Stimulated activated CD8-positive, alpha-beta memory T cell treated with anti-CD3 and anti-CD28 coated beads, Interleukin-7, amount 100 ng/mL, for 1 hour (primary cell): ENCODE measurements at places on chromosomes 6 and 20.

DNA sequence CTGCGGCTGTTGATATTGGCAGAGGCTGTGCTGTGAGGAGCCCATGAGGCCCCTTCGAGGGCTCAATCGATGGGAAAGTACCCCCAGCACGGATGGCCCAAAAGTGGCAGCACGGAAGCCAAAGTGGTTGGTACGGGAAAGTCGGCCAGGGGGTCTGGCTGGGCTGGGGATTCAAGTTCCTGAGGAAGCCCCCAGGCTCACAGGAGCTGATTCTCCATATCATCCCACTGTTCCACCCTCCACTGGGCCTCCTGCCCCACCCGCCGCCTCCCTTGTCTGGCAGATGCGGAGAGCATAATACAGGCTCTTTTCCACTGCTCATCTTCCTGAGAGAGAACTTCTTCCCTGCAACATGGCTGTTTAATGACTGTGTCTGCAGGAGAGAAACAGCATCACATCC lies 217.8 kb upstream of the CST7 start:
- no peak for DNase-seq

DNA sequence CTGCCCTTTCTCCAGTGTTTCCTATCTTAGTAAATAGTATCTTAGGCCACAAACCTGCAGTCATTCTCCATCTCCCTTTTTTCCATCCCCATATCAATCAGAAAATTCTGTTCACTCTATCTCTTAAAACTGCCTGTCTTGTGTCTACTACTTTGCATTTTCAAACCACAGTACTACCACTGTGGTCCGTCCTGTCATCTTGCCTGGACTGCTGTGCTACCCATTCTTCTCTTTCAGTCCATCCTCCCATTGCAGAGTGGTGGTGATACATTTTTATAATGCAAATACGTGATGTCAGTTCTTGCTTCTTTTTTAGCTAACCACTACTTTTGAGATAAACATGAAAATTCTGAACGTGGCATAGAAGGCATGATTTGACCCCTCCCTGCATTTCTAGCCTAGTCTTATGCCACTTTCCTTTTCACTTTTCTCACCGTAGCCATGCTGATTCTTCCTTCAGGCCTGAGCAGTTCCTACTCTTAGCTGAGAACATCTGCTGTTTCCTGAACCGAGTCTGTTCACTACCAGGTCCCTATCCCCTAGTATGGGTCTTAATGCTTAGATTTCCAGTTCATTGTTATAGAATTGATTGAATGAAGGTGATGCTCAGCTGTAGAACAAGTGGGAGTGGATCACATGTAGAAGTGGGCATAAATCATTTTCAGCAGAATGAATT lies 13.8 kb downstream of the TBPL1 start:
- DNase-seq = no peak

GRCh38 chr6:13432526-13433184 lies 54.7 kb downstream of the GFOD1 start:
- DNase-seq = no peak

- DNase-seq = no peak
These were observed 260.7 kb upstream of the MAN1A1 start for GRCh38 chr6:119610265-119610664.

- no peak for DNase-seq
These were observed 45.7 kb downstream of the SCGN start for GRCh38 chr6:25697537-25698340.

DNA sequence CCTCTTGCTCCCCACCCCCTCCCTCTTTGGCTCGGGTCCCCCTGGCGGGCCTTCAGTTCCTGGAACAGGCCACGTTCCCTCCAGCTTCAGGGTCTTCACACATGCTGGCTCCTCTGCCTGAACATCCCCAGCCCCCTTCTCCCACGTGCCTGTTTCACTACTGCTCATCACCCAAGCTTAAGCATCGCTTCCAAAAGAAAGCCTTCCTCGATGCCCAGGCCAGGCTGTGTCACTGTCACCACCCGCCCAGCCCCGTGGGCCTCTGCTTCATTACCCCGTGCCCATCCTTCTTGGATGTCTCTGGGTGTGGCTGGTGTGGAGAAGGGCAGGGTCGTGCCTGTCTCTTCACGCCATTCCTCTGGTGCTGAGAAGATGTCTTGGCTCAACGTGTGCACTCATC lies 2.8 kb downstream of the DLGAP4 start:
- no peak for DNase-seq

- DNase-seq = no peak
These were observed 410 bp downstream of the SYNE1 start for GRCh38 chr6:152636609-152637295.

DNA sequence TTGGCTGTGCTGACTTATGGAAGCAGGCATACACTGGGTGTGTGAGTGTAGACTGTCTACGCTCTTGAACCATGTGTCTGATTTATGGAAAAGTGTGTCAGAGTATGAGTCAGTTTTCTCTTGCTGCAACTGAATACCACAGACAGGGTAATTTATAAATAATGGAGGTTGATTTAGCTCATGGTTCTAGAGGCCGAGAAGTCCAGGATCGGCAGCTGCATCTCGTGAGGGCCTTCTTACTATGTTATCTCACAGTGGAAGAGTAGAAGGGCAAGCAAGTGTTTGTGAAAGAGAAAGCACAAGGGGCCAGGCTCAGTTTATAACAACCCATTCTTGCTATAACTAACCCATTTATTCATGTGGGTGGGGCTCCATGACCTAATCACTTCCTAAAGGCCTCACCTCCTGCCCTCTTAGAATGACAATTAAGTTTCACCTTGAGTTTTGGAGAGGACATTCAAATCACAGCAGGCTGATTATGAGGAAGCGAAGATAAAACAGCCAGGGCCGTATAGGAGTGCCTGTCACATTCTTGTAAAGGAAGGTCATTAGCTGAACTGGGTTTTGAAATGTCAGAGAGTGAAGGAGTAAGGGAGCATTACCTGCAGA lies 6.7 kb downstream of the GPR31 start:
- no peak for DNase-seq

GRCh38 chr20:16694161-16694560 lies 35.7 kb upstream of the SNRPB2 start:
- DNase-seq = no peak

GRCh38 chr20:18314786-18315406 lies 26.6 kb downstream of the ZNF133 start:
- DNase-seq = no peak

DNA sequence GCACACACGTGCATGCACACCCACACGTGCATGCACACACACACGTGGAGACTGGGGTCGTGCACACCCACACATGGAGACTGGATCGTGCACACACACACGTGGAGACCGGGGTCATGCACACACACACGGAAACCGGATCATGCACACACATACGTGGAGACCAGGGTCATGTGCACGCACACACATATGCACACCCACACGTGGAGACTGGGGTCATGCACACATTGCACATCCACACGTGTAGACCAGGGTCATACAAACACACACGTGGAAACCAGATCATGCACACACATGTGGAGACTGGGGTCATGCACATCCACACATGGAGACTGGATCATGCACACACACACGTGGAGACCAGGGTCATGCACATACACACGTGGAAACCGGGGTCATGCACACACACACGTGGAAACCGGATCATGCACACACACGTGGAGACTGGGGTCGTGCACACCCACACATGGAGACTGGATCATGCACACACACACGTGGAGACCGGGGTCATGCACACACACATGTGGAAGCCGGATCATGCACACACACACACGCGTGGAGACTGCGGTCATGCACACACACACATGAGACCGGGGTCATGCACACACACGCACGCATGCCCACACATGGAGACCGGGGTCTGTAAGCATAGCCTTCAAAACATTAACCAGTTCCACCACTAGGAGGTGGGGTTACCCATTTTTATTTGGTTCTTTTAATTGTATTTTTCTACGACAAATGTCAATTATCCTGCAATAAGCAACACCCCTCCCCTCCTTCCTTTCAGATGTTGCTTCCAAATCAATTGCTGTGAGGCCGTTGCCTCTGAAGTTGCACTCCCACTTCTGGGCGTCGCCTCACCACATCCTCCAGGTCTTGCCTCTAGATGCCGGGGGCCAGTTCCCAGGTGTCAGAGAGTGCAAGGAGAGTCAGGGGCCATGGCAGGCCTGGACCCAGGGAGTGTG lies 95.8 kb downstream of the TMEM242 start:
- DNase-seq = no peak

DNA sequence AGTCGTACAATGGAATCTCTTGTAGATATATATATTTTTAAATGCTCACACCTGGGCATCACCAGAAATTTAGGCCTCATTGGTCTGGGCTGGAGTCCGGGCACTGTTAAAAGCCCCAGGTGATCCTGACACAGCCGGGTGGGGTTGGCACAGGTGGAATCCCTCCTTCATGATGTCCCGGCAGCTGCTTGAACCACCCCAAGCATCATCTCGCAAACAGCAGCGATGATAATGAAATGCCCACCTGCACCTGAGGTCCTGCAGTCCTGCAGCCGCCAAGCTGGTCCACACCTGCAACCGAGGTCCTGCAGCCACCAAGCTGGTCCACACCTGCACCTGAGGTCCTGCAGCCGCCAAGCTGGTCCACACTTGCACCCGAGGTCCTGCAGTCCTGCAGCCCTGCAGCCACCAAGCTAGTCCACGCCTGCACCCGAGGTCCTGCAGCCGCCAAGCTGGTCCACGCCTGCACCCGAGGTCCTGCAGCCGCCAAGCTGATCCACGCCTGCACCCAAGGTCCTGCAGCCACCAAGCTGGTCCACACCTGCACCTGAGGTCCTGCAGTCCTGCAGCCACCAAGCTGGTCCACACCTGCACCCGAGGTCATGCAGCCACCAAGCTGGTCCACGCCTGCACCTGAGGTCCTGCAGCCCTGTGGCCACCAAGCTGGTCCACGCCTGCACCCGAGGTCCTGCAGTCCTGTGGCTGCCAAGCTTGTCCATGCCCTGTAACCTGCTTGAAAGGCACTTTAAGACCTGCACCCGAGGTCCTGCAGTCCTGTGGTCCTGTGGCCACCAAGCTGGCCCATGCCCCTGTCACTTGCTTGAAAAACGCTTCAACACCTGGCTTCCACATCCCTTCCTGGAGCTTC lies 261.2 kb downstream of the DLL1 start:
- DNase-seq = no peak

- DNase-seq = no peak
These were observed 16.2 kb upstream of the IER3 start for GRCh38 chr6:30760549-30760948.

- no peak for DNase-seq
These were observed 94.8 kb downstream of the BTBD3 start for GRCh38 chr20:12012241-12013222.

- no peak for DNase-seq
These were observed 569.9 kb downstream of the CDH26 start for GRCh38 chr20:60528141-60528540.

GRCh38 chr6:109669811-109670210 lies 21.2 kb downstream of the AK9 start:
- DNase-seq = no peak

GRCh38 chr6:148440016-148440415 lies 97.4 kb downstream of the SASH1 start:
- DNase-seq = no peak

DNA sequence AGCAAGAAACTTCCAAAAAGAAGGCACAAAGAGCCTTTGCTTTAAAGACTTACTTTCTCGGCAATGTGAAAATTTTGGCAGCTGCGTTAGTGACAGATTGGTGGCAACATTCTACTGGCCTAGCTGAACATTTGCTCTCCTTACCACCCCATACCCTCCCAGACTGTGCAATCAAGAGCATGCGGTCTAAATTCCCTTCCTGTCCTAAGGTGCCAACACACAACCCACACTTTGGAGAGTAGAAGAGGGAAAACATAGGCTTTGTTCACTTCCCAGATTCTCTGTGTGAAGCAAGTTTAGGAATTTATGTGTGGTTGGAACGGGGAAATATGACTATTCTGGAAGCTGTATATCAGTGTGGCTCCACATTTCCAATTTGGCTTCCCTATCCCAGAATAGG lies 29.8 kb upstream of the NEDD9 start:
- no peak for DNase-seq

DNA sequence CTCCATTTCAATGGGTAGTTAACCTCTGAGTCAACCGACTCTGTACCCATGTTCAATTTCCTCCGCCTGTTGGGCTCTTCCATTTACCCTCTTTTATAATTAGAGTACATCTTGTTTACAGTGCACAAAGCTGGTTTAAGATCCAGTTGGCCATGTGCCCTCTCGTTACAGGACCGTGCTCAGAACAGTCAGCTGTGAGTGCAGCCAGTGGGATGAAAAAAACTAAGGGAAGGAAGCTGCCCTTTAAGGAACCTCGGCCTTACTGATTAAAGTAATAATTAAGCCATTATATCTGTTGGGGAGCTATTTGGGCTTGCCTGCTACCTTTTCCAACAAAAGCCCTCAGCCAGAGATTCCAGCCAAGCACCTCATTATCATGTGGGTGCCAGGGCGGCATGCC lies 68.8 kb downstream of the TMEM170B start:
- DNase-seq = no peak

DNA sequence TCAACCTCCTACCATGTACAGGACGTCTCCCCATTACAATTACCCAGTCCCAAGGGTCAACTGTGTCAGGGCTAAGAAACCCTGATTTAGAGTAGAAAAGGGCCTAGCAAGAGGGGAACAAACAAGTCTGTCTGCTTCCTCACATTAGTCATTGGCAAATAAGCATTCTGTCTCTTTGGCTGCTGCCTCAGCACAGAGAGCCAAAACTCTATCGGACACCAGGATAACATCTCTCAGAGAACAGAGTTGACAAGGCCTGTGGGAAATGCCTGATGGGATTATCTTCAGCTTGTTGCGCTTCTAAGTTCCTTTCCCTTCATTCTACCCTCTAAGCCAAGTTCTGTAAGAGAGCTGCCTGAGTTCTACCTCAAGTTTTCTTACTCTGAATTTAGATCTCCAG lies 19.0 kb upstream of the VSX1 start:
- DNase-seq = no peak

- no peak for DNase-seq
These were observed 984.5 kb downstream of the HACE1 start for GRCh38 chr6:103875221-103875620.

DNA sequence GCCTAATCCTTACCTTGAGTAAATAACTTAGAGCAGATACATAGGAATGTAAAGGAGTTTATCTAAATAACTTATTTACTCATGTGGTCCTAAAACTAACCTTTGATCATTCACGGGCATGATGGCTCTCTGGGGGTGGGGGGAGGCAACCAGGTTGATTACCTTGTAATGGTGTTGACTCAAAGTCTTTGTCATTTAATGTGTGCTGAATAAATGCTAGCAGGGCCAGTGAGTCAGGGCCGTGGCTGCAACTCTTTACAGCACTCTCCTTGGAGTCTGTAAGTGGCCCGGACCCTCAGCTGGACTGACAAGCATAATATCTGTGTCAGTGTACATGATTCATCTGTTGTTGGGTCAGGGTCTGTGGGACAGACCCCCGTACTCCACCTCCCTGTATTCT lies 203.0 kb downstream of the EPM2A start:
- no peak for DNase-seq

DNA sequence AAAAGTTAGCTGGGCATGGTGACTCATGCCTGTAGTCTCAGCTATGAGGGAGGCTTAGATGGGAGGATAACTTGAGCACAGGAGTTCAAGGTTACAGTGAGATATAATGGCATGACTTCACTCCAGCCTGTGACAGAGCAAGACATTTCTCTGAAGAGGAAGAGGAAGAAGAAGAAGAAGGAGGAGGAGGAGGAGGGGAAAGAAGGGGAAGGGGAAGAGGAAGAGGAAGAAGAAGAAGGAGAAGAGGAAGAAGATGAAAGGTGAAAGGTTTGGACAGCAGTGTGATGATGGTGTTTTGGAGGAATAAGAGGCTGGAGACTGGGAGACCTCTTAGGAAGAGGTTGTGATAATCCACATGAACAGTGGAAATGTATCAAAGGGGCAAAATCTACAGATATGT lies 410.7 kb upstream of the JAG1 start:
- DNase-seq = no peak

- DNase-seq = no peak
These were observed 327.2 kb upstream of the ZFP64 start for GRCh38 chr20:52518735-52519134.
